ENCODE measurements at places on chromosomes 4 and X.

- DNase-seq, result no peak
Measured at GRCh38 chrX:136205882-136206380, 45.3 kb downstream of the MAP7D3 start.

GRCh38 chr4:151766691-151767090, 5.9 kb upstream of the GATB start:
- DNase-seq, result no peak

- no peak for DNase-seq
Measured at GRCh38 chr4:148845609-148846008, 403.4 kb upstream of the NR3C2 start.

- no peak for DNase-seq
Measured at GRCh38 chr4:139839403-139840031, 173.9 kb downstream of the MGST2 start.

DNA sequence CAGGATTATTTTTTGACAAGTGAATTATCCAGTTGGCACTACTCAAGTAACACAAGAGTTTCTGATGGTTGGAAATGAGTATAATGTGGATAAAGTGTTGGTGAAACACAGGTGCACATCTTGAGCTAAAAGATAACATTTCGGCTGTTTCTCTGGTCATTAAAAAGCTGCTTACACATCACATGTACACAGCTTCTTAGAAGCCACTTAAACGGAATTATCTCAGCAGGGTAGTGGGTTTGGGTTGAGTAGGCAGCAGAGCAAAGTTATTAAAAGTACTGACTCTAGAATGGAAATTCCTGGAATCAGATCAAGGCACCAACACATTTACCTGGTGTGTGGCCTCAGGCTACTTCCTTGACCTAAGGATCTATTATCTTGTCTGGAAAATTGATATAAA, 55.4 kb upstream of the RASSF6 start:
- DNase-seq, result no peak

GRCh38 chrX:31287861-31288260, 216.0 kb upstream of the FTHL17 start:
- DNase-seq, result no peak

Measured in HAP-1 (cell line).